AG08396 (cell line): ENCODE measurements at places on chromosomes 3 and 15.

DNA sequence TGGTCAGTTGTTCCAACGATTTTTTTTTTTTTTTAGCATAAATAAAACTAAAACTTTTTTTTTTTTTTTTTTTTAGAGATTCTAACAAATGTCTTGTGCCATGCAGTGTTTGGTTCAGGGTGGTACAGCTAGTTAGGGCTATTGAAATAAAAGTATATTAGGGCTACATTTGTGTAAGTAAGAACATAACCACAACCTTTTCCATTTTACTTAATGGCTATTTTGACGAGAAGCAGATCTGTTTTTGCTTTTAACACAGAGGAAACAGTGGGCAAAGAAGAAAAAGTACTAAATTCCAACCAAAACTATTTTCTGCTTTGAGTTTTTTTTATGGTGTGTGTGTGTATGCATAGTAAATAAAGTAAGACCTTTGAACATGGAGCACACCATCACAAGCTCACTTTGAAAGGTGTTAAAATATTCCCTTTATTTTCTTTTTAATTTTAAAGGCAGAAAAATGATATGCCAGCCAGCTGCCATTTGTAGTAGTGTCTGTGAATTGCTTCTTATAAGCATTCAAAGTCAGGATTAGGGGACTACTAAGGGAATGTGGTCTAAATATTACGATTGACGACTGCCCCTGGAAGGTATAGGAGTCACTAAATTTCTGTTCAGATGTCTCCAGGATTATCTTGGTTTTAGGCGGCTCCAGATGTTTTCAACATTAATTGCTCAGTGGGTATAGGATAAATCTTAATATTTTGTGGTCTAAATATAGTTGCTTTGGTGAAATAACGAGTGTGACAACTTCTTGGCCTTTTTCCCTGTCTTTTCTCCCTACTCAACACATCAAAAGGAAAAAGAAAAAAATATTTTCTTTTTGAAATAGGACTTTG, 3.1 kb downstream of the RARB start:
- no peak for DNase-seq

DNA sequence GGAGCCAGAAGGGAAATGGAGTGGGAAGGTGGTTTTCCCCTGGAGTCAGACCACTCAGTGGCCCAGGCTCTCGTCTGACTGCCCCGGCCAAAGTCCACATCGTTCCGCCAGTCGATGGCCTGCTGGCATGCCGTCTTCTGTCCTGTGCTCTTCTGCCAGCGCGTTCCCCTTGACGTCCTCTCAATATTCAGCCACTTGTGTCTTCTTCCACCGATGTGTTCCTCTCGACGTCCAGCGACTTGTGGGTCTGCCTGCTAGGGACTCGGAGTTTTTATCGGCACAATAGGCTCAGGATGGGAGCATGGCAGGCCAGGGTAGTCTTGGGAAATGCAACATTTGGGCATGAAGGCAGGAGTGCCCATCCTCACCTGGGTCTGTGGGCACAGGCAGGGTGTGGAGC, 542.5 kb upstream of the LMCD1 start:
- no peak for DNase-seq

DNA sequence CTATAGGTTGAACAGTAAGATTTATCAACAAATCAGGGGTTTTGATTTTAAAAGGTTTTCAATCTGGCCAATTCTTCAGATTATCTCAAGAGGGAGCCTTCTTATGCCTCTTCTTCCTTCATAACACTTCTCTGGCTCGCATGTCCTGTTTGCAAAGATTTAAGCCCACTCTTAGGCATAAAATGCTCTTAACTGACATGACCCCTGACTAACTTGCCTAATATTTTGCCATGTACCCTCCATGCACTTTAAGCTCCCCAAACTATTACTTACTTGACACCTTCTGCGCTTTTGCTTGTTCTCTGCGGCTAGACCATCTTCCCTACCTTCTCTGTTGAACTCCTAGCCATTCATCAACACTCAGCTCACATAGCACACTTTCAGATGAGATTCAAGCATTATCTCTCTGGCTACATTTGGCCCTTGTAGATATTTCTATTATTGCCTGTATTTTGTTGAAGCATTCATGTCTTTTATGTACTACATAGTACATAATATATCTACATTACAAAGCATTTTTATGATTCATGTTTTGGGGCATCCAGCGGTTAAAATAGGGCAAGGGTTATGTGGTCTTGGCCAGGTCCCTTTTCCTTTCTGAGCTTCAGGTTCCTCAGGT, 1.0 kb upstream of the ARIH1 start:
- no peak for DNase-seq

DNA sequence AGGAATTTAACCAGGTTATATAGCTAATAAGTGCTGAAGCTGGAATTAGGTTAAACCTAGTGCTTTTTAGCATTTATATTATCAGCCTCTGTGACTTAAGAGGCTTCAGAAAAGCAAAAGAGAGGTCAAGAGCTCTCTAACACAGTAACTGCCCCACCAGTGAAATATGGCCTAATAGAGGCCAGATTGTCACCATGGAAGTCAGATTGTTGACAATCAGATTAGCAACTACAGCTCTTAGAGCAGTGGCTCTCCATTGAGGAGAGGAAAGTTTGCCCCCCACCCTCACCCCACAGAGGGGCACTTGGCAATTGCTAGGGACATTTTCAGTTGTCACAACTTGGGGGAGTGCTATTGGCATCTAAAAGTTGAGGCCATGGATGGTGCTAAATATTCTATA, 23.3 kb upstream of the LMOD3 start:
- no peak for DNase-seq

DNA sequence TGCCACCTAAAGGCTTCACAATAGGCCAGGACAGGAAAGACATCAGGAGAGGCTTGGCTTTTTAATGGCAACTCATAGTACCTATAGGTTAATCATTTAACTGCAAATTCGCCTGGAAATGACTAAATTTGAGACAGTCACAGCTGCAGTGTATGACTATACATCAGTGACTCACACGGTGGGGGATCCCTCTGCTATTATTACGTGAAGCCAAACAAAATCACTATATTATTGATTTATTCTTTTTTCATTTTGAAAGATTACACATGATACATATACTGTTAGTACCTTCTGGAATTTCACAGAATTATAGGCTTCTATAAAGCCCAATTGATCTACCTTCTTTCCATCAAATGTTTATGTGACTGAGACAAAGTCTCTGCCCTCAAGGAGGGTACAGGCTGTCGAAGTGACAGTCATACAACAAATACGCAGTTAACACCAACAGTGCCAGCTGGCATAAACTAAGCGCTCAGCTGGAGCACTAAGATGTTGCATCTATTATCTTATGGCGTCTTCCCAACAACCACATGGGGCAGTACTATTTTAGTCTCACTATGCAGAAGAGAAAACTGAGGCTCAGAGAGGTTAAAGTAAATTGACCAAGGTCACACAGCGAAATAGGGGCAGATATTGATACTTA, 82.0 kb upstream of the LMOD3 start:
- DNase-seq: no peak

DNA sequence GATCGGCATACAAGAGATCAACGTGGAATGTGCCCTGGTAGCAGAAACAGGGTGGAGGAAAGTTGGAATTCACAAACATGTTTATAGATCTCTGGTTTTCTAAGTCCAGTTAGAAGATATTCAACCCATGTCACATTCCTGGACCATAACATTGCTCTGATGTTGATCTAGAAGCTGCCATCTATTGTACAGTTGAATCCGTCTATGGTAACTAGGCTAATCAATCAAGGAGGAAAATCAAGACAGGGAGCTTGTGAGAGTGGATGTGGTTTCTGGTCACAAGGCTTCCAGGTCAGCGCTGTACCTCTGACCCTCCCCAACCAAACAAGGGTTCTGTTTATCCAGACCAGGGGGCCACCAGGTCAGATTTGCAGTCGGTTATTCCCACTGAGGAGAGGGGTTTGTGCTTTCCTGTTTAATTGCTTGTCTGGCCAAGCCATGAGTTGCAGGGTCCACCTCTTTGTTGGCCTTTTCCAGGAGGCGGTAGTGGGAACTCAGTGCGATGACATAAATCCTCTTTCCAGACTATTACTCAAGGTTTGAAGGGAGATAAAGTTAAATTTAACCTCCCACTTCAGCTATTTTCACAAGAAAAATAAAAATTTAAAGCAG, 130.3 kb downstream of the SLCO3A1 start:
- DNase-seq: no peak

DNA sequence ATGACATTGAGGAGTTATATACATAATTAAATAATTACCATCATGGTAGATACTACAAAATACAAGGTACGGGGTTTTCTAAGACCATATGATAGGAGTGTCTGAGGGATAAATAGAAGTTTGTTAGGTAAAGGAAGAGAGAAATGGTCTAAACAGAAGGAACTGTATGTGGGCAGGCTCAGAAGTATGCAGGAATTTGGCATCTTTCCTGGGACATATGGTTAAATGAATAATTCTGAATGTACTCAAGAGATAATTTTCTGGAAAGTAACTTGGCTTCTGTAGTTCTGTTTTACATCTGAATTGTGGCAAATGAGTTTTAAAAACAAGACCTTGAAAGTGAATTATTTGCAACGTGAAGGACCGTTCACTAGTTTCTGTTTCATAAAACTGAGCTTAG, 17.5 kb downstream of the LMCD1 start:
- DNase-seq: no peak

DNA sequence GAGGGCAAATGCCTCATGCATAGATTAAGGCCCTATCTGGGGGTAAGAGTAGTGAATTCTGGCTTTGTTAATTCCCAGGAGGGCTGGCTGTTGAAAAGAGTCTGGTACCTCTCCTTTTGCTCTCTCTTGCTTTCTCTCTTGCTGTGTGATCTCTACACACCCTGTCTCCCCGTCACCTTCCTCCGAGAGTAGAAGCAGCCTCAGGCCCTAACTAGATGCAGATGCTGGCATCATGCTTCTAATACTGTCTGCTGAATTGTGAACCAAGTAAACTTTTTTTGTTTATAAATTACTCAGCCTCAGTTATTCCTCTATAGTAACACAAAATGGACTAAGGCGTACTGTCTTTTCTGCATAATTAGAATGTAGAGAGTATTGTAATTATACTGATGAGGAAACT, 908.1 kb downstream of the DIPK2A start:
- DNase-seq: no peak

- DNase-seq: no peak
These were observed 25.4 kb downstream of the COMMD2 start for GRCh38 chr3:149726716-149727407.

GRCh38 chr3:106191211-106191610, 322.4 kb upstream of the CBLB start:
- DNase-seq: no peak

DNA sequence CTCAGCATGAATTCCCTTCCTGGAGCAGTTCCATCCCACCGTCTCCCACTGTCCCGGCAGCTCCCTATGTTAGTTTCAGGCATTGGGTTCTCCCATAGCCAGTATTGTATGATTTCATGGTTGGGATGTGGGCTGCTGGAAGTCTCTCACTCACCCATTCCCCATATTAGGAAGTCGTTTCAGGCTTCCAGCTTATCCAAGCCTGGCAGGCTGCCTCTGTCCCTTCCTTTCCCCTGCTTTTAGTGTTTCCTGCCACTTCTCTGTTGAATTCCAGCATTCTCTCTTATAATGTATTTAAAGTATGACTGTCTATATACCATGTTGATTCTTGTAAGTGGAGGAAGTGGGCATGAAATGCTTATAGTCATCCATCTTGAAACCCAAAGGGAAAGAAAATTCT, 309.7 kb upstream of the RBMS3 start:
- DNase-seq: no peak

- no peak for DNase-seq
These were observed 93.0 kb downstream of the SMAD3 start for GRCh38 chr15:67158367-67158766.

GRCh38 chr15:90360746-90361145, 8.7 kb downstream of the ZNF774 start:
- DNase-seq: no peak

DNA sequence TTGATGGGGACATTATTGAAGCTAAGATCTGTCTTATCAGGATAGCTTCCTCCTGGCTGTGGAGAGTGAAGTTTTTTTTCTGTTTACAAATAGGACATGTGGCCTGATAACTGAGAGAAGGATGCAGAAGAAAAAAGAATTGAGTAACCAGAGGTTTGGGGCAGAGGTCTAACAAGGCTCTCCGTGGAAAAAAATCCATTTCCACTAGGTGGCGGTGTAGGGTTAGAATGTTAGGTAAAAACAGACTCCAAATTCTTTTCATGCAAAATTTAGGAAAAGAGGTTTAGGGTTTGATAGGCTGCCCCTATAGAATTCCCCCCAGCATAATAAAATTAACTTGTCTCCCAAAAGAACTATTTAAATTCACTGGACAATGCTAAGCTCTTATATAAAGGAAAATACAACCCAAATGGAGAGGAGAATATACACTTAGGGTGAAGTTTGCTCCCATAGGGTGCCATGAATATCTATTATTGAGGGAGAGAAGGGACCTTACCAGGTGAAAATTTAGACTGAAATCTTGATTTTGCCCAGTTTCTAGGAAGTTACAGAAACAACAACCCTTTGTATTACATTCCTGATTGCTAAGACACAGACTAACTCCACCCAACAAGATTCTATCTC, 1560.4 kb downstream of the OTOL1 start:
- peak; percentile 9 for DNase-seq

GRCh38 chr15:101615986-101616848, 36.0 kb downstream of the TM2D3 start:
- DNase-seq: peak; percentile 74

GRCh38 chr3:67361323-67361722, 293.1 kb downstream of the SUCLG2 start:
- no peak for DNase-seq

- DNase-seq: no peak
These were observed 100.0 kb downstream of the CACNA2D3 start for GRCh38 chr3:54222316-54222715.
